NCI-H187 treated with DMSO at 0.1 percent for 48 hours (cell line): ENCODE measurements at places on chromosomes 2 and 18.

- no peak for DNase-seq
Observed at GRCh38 chr2:100214265-100214971, 72.0 kb upstream of the AFF3 start.

- no peak for DNase-seq
Observed at GRCh38 chr2:210170196-210170445, 1.1 kb downstream of the KANSL1L start.

GRCh38 chr2:98063291-98063854, 23.6 kb upstream of the VWA3B start:
- DNase-seq: no peak

DNA sequence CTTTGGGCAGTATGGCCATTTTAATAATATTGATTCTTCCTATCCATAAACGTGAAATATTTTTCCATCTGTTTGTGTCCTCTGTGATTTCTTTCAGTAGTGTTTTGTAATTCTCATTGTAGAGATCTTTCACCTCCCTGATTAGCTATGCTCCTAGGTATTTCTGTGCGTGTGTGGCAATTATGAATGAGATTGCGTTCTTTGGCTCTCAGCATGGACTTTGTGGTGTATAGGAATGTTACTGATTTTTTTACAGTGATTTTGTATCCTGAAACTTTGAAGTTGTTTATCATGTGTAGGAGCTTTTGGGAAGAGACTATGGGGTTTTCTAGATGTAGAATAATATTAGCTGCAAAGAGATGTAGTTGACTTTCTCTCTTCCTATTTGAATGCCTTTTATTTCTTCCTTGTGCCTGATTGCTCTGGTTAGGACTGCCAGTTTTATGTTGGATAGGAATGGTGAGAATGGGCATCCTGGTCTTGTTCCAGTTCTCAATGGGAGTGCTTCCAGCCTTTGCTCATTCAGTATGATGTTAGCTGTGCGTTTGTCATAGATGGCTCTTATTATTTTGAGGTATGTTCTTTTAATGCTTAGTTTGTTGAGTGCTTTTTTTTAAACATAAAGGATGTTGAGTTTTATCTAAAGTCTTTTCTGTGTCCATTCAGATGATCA, 27.0 kb upstream of the THUMPD2 start:
- no peak for DNase-seq

GRCh38 chr2:164898475-164898874, 56.9 kb downstream of the SLC38A11 start:
- no peak for DNase-seq

- DNase-seq: no peak
Observed at GRCh38 chr2:210899131-210899530, 342.7 kb downstream of the CPS1 start.

- no peak for DNase-seq
Observed at GRCh38 chr18:53458944-53459580, 765.4 kb downstream of the MBD2 start.

- DNase-seq: no peak
Observed at GRCh38 chr18:78757014-78757413, 222.6 kb upstream of the SALL3 start.

GRCh38 chr18:58303363-58303762, 259.3 kb downstream of the NEDD4L start:
- DNase-seq: no peak

DNA sequence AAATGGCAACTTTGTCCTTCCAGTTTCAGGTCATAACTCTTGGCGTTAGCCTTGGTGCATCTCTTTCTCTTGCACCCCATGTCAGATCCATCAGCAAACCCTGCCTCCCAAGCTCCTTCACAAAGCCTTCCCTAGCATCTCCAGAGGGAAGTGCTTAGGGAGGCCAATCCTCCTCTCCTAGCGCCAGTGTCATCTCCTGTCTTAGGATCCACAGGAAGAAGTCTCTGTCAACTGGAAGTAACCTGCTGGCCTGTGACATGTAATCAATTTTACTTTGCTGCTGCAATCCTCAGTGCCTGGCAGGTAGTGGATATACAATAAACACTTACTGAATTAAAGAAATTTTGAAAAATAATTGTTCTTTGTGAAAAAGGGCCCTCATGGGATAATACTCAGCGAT, 7.9 kb upstream of the DNPEP start:
- DNase-seq: no peak

- DNase-seq: peak; percentile 57
Observed at GRCh38 chr2:167134381-167135072, 246.2 kb downstream of the XIRP2 start.

DNA sequence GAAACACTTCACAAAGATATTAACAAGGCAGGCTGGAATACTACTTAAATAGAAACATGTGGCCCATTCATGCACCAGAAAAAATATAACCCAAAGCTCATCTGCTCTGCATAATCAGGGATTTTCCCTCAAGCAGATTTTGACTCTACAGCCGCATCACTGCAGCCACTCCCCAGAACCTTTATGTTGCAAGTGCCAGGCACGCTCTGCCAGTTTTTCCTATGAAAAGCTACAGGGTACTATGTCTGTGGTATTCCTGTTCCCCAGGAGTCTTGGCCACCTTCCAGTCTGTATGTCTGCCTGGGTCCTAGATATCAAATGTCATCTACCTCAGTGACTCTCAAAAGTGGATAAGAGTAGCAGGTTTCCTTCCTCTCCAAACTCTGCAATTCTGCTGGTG, 3.8 kb downstream of the COA5 start:
- DNase-seq: no peak

- DNase-seq: no peak
Observed at GRCh38 chr2:100367163-100367562, 44.9 kb upstream of the LONRF2 start.

- DNase-seq: no peak
Observed at GRCh38 chr2:27800856-27801255, 29.3 kb downstream of the MRPL33 start.

- no peak for DNase-seq
Observed at GRCh38 chr2:191927319-191927867, 80.5 kb upstream of the CAVIN2 start.

DNA sequence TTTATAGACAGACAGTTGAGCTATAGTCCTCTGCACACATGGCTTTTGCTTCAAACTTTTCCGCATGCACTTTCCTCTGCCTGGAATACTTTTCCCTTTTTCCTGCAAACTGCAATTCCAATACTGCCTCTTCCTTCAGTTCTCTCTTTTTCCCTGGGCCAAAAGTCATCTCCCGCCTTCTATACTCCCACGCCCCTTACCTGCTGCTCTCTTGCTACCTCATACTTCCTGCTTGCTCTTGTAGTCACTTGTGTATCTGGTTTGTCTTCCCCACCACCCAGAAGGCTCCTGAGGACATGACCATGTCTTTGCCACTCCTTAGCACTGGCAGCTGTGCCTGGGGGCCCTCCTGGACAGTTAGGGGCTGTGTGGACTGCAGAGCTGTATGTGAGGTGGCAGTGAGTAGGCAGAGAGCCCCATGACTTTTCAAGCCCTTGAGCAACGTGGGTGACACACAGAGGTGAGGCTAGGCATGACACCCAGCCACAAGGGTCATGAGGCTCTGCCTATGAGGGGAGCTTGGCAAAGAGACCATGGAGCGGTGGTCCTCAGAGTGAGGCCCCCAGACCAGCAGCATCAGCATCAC, 23.2 kb downstream of the SPEG start:
- no peak for DNase-seq

DNA sequence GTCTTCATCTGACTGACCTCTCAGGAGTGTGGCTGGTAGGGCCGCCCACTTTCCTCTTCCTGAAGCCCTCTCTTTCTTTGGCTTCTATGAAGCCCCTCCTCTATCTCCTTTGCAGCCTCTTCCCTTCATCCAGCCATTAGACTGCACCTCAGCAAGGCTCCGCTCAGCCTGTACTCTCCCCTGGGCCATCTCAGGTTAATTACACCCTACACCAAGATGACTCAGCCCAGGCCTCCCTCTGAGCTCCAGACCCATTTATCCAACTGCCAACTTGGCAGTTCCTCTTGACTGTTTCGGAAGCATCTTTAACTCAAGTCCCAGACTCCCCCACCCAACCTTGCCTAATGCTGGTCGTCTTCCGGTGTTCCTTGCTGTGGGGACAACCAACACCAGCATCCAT, 5.8 kb upstream of the WNT6 start:
- DNase-seq: no peak

DNA sequence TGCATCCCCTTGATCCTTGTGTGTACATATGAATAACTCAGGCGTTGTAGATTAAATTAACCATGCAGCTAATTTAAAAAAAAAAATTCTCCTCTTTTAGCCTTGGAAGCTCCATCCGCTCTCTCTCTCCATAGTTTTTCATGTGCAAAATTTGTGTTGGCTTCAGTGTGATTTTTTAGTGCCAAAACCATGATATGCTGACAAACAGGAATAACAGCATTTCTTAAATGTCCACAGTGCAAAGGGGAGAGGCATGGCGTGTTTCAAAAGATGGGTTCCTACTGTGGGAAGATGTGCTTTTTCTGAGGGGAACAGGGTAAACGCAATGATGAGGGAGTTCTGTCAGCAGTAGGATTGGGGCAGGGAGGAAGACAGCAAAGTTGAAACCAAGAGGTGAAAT, 247.0 kb downstream of the ICOS start:
- no peak for DNase-seq

DNA sequence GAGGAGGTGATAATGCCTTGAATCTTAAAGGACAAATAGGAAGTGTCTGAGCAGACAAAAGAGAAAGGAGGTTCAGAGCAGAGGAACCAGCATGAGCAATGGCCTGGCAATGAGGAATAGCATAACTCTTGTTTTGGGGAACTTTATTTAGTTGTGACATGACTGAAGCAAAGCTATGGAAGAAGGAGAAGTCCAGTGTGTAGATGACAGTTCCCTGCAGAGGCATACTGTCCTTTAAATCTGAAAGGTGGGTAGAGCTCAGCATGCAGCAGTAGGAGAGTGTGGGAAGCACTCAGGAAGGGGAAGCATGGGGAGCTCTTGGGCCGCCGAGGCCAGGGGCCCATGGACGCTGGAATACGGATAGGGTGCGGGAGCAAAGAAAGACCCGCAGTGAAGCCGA, 173.8 kb downstream of the SEPTIN10 start:
- no peak for DNase-seq

- DNase-seq: no peak
Observed at GRCh38 chr2:186724736-186725135, 30.9 kb downstream of the FAM171B start.

DNA sequence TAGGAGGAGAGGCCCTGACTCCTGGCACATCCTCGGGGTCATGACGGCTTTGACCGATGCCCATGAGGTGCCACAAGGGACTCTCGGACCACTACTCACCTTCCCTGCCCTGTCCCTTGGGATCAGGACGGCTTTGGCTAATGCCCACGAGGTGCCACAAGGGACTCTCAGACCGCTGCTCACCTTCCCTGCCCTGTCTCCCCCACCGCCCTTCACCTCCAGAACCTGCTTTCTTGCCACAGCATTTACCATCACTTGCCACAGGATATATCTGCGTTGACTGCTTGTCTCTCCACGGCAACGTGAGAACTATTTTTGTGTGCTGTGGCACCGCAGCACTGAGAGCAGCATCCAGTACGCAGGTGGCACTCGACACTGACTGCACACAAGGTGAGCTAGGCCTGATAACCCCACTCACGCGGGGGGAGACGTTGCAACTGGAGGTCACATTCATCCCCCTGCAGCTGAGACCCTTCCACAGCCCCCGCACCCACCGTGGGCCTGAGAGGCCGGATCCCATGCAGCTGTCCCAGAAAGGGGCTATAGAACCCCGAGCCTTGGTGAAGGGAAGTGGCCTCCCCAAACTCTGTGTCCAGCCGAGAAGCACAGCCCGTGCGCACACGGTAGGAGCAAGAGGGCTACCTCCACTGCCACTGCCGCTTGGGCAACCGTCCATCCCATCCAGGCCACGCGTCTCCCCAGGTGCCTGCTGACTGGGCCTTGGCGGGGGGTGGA, 47.5 kb downstream of the ANO7 start:
- DNase-seq: no peak

- DNase-seq: no peak
Observed at GRCh38 chr2:175076272-175076671, 71.1 kb upstream of the CHN1 start.

GRCh38 chr2:83615511-83615910, 843.6 kb downstream of the SUCLG1 start:
- DNase-seq: no peak

DNA sequence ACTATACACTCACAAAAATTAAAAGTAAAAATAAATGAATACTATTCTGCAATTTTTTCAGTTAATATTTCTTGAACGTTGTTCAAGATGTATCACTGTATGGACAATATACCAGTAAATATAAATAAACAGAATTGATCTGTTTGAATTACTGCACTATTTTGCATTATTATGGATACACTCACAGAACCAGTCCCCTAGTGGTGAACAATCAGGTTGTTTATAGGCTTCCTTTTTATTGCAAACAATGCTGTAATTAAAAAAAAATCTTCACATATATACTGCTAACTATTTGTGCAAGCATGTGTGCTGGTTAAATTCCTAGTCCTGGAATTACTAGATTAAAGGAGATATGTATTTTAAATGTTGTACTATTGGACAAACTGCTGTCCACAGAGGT, 306.0 kb downstream of the FBXO15 start:
- no peak for DNase-seq

DNA sequence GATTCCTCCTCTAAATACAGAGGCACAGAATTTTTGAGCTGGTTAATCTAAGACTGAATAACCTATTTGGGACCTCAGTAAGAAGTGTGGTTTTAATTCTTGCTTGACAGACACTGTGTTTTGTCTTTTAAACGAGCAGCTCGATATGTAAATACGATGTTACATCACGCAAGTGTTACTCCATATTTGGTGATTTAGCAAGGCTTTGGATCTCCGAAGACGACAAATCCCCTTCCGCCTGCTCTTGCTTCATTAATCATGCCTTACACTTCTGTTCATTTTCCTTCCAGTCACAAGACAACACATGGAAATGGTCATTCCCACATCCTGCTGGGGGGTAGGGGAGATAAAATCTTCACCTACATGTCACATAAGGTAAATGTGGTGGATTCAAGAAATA, 9.4 kb downstream of the BCL11A start:
- no peak for DNase-seq

GRCh38 chr2:233011268-233011650, 1.8 kb downstream of the NGEF start:
- no peak for DNase-seq

GRCh38 chr2:118709786-118710185, 137.7 kb downstream of the EN1 start:
- no peak for DNase-seq

DNA sequence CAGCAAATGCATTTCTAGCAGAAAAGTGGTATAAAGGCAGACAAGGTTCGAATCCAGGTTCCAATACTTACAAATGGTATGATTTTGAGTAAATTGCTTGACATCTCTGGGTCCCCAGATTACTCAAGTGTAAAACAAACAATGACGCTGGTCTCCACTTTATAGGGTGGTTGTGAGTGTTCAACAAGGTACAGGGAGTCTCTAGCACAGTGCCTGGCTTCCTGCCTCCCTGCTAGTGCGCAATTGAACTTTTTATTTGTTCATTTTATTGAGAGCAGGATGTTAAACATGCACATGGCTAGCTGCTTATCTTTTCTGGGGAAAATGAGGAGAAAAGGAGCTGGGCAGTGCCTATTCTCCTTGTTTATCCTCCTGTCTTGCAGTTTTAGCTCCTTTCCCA, 74.9 kb upstream of the MYL1 start:
- DNase-seq: no peak
